Panc1 (cell line): ENCODE measurements at places on chromosomes 1 and 21.

DNA sequence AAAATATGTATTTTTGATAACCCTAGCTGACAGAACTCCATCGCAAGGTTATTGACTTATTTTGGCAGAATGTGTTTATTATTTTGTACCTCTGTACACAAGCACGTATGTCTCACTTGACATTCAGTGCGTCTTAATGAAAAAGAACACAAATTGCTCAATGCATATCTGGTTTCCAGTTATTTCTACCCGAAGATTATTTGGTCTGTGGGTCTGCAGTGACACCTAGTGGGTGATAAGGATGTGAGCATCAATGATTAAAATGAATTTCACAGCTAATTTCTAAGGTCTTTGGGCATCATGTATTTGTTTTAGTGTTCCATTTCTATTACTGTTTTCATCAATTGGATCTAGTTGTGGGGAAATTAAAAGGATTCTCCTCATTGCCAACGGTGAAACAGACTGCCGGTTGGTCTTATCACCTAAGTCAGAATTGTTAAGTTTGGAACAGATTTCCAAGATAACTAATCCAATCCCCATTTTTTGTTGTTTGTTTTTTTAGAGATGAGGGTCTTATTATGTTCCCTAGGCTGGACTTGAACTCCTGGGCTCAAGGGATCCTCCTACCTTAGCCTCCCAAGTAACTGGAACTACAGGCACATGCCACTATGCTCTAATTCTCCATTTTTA lies 13.9 kb downstream of the DDX20 start:
- DNase-seq = peak; percentile 18

DNA sequence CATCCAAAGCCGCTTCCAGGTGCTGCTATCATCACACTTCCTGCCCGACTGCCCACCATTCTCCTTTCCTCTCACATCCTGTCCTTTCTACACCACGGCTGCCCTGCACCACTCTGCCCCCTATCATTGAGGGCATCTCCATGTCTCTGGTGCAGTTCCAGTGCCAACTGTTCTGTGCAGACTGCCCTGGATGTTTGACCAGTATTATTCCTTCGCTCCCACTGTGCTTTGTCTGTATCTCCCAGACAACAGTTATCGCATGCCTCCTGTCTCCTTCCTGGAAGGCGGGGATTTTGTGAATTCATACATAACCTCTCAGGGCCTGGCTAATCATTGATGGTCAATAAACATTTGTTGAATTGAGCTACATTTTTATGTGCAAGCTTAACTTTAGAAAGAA lies 63.6 kb upstream of the GNG12 start:
- DNase-seq = no peak

DNA sequence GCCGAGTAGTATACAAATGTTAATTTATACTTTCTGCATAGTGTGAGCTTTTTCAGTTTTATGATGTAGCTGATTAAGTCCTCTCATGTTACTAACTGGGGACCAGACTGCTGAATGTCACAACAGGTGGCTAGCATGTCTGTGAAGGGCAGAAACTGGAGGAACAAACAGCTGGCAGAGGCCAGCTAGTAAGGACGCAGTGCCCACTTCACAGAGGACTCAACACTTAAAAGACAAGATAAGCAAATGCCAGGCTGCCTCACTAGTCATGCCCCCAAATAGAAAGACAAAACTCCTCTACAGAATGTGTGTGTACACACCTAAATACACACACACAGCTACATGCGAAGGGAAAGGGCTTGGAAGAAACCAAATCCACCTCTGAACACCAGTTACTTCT lies 73.8 kb upstream of the ZNF678 start:
- no peak for DNase-seq

- DNase-seq = no peak
Observed at GRCh38 chr21:32427958-32428623, 15.6 kb downstream of the EVA1C start.

DNA sequence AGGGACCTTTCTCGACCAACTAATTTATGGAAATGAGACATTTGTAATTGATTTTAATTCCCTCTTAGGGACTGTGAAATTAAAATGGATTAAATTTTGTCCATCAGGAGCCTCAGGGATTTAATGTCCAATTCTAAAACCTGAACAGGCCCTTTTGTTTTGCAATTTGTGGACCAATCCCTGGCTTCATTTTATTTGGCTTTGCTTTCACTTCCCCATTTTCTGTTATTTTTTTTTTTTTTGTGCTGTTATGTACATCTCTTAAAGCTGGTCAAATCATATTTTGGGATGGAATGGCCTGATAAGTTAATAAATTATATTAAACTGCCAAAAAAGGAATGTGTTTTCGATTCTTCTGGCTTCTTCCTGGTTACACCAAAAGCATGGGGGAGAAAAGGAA lies 28.9 kb downstream of the ZSCAN20 start:
- DNase-seq = no peak

DNA sequence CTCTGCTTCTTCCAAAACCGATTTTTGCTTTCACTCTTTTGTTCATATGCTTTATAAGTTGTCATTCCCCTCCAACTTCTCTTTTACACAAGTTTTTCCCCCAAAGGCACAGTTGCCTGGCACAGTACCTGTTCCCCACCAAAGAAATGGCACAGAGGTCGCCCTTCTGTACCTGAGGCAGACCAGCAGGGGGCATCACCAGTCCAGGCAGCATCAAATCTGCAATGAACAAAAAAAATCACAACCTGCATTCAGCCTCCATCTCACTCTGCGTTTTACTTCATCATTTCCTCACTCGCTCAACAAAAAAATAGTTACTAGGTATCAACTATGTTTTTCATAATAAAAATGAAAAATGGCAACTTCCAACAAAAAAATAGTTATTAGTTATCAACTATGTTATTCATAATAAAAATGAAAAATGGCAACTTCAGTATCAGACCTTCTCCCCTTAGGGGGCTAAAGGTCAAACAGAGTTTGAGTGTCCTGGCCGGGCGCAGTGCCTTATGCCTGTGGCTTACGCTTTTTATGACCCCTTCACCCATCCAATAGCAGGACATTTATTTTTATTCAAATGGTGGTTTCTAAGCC lies 4.1 kb downstream of the EIF2D start:
- no peak for DNase-seq

DNA sequence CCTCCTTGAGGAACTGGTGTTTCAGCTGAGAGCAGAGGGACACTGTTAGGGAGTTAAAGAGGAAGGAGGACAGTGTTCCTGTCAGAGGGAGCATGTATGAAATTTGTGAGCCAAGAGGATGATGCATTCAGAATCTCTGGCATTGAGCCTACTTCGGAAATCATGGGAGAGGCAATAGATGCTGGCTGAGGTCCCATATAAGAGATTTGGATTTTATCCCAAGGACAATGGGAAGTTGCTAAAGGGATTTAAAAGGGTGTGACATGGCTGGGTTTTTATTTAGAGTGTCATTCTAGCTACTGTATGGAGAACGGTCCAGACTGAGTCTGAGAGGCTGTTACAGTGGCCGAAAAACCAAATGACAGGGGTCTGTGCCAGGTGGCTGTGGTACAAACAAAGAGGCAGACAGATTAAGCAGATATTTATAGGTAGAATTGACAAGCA lies 403.2 kb upstream of the B3GALT2 start:
- no peak for DNase-seq

- no peak for DNase-seq
Observed at GRCh38 chr1:40690771-40691537, 550 bp upstream of the NFYC start.

DNA sequence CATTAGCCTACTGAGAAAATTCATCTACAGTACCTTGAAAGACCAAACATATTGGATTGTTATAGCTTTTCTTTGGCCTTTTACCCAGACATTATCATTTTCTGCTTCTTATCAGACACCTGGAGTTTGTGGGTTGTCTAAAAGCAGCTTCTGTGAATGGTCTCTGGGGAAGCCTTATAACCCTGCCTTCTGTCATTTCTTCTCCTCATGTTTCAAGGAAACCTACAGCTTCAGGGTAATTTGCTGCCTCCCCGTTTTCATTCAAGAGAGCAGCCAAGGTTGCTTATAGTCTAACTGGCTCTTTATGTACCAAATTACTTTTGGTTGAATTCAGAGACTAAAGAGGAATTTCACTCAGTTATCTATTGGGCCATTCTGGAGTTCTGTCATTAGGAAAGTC lies 288.3 kb upstream of the SGIP1 start:
- DNase-seq = no peak
